ENCODE measurements at places on chromosomes 16 and 17.

- DNase-seq: no peak
Measured at GRCh38 chr16:80573700-80574120, 32.9 kb downstream of the DYNLRB2 start.

GRCh38 chr17:81738801-81739393 is 26.8 kb downstream of the SLC25A10 start:
- DNase-seq: no peak

GRCh38 chr17:10268005-10268404 is 69.6 kb upstream of the GAS7 start:
- DNase-seq: no peak

GRCh38 chr16:87822108-87822970 is 47.0 kb downstream of the SLC7A5 start:
- no peak for DNase-seq

GRCh38 chr17:58268774-58269556 is 11.8 kb downstream of the MPO start:
- no peak for DNase-seq

GRCh38 chr16:27475561-27475960 is 73.6 kb downstream of the IL21R start:
- DNase-seq: no peak

DNA sequence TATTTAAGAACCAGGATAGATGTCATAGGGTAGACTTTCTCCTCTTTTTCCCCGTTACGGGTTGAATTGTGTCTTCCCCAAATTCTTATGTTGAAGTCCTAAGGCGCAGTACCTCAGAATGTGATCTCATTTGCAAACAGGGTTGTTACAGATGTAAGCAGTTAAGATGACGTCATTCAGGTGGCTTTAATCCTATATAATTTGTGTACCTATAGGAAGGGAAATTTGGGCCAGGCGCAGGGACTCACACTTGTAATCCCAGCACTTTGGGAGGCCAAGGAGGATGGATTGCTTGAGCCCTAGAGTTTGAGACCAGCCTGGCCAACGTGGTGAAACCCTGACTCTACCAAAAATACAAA is 99.5 kb upstream of the DHX40 start:
- DNase-seq: no peak

Data from activated T-helper 1 cell treated with anti-CD3 and anti-CD28 coated beads, Interleukin-2, amount 50 U/mL, for 16 hours (primary cell).